ENCODE measurements at places on chromosomes 5 and 9. TPM values are rescaled to one million over a fixed set of nuclear protein-coding genes. Genes with fewer than 3 reads are reported as not detected.

GABRB2 gene
- 199 TPM for polyA plus RNA-seq

PAEP gene
- polyA plus RNA-seq: not detected

PLEKHG4B gene
- 0.19 TPM for polyA plus RNA-seq

CRB2 gene
- not detected for polyA plus RNA-seq

ADAMTS2 gene
- polyA plus RNA-seq: not detected

All from Purkinje cell (primary cell).